Activated CD8-positive, alpha-beta memory T cell treated with anti-CD3 and anti-CD28 coated beads for 48 hours (primary cell): ENCODE measurements at places on chromosomes 3 and 15.

DNA sequence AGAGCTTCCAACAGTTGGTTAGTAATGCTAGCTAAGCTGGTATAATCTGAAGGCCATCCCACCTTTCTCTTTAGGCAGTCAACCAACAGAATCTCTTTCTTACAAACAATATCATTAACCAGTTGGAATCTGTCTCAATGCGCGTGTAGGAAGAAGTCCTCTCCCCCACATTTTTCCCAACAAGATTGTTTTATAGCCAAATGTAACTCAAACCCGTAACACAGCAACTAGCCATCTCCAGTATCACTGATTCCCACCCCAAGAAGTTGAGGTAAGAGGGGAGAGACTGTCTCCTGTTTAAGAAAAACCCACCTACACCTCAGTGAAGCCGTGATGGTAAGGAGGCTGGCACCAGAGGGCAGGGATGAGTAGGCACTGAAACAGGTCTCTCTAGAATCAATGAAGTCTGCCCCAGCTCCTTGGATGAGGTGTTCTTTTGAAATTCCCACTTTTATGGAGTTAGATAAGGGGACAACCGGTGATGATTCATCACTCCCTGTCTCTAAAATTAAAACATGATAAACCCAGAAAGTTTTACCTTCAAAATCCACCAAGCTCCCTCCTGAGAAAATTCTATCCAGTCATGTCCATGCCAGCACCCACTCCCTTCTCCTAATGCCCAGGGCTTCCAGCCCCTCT is 30.9 kb downstream of the CDC25A start:
- DNase-seq, result no peak

GRCh38 chr15:85547386-85547785 is 167.0 kb downstream of the AKAP13 start:
- no peak for DNase-seq

DNA sequence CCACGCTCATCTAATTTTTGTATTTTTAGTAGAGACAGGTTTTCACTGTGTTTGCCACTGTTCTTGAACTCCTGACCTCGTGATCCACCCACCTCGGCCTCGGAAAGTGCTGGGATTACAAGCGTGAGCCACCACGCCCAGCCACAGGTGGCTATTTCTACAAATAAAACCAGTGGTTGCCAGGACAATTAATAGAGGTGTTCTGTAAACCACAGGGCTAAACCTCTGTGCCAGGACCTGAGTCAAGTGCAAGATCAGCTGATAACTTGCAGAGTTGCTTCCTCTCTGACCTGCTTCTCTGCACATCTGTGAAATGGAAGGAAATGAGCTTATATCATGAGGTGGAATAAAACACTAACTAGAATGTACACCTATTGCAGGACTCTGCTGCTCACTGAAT is 72.8 kb downstream of the CD200R1L start:
- DNase-seq, result no peak

- DNase-seq, result no peak
These were observed 92.6 kb upstream of the PLSCR4 start for GRCh38 chr3:146343551-146343950.

GRCh38 chr15:78944669-78945407 is at the start of gene CTSH:
TSS of gene CTSH (minus strand) at chr15:78945046. CDS start at chr15:78944981, 65 bp downstream.
- DNase-seq, result peak; percentile 17

DNA sequence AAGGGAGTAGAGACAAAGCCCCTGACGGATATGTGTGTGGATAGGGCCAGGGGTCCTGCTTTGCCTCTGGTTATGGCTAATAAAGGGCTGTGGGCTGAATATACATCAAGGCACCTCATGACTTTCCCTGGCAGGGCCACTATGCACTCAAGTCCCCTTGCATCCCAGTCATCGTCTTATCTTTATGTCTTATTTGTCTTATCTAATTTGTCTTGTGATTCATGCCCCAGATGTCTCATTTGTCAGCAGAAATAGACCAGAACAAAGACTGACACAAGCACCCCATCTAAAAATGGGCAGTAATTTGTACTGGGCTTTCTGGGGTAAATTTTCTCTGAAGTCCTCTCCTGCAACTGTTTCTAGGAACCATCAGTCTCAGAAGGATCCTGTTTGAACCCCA is 68.6 kb downstream of the ITGA11 start:
- no peak for DNase-seq

- no peak for DNase-seq
These were observed 14.1 kb downstream of the RNF123 start for GRCh38 chr3:49703443-49703927.

- no peak for DNase-seq
These were observed 293.1 kb upstream of the CHRM5 start for GRCh38 chr15:33675246-33675645.

DNA sequence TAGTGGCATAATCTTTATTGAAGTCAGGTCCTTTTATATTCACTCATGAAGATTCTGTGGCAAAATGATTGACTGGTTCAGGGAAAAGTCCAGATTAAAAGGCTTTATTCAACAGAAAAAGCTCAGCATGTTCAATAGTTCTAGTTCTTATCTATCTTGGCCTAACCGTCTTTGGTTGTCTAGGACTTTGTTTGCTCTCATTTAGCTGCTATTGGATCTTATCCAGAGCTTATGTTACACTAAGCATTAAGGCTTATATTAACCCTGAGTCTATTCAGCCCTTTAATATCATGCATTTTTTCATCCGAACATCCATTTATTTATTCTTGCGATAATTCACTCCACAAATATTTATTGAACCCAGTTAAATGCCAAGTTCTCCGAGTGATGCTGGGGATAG is 601.0 kb upstream of the SGO1 start:
- no peak for DNase-seq

GRCh38 chr3:59006634-59007517 is 42.9 kb downstream of the CFAP20DC start:
- DNase-seq, result no peak

- no peak for DNase-seq
These were observed 233.0 kb downstream of the EPHA3 start for GRCh38 chr3:89340408-89340807.

DNA sequence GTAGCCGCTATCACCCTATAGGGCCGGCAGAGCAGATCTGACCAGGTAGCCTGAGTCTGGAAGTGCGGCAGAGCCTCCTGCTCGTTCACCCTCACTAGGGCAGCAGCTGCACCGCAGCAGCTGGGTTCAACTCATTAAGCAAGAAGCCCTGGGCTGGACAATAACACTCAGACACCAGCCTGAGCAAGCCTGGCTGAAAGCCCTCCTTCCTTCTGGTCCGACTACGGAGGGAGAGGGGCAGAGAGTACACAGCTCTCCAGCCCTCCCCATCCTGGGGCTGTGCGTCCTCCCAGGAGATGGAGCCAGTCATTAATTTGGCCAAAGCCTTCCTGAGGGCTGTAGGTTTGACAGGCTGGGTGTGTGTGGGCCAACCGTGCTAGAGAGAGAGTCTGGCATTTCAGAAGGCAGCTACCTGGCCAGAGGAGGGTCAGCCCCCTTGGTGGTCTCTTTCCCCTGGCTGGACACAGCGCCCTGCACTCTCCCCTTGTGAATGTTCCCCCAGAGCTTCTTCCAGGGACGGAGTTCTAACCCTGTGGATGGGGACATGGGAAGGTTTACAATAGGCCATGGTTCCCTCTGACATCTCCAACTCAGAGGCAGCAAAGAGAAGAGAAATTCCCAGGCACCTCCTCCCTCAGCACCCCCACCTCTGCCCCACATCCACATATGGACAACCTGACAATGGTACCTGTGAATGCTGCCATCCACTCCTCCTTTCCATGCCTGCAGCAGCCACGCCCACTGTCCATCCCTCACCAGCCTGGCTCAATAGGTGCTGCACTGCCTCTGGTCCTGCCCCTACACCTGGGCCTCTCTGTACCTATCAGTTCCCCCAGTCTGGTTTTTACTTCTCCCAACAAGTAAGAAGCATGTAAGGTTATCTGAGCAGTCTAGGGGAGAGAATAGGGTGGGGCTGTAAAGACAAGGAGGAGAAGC is 6.5 kb downstream of the CHRNB4 start:
- no peak for DNase-seq

- DNase-seq, result no peak
These were observed 334.0 kb downstream of the SOX2 start for GRCh38 chr3:182045736-182046135.

GRCh38 chr3:82423268-82424030 is 662.0 kb upstream of the GBE1 start:
- DNase-seq, result no peak

GRCh38 chr15:49622561-49622960 is 1.7 kb downstream of the DTWD1 start:
- no peak for DNase-seq

- no peak for DNase-seq
These were observed 51.3 kb downstream of the HOMER2 start for GRCh38 chr15:82901114-82901805.

GRCh38 chr3:119631516-119631915 is 28.9 kb downstream of the POPDC2 start:
- DNase-seq, result no peak

GRCh38 chr3:124995460-124995994 is 60.3 kb downstream of the HEG1 start:
- DNase-seq, result no peak

DNA sequence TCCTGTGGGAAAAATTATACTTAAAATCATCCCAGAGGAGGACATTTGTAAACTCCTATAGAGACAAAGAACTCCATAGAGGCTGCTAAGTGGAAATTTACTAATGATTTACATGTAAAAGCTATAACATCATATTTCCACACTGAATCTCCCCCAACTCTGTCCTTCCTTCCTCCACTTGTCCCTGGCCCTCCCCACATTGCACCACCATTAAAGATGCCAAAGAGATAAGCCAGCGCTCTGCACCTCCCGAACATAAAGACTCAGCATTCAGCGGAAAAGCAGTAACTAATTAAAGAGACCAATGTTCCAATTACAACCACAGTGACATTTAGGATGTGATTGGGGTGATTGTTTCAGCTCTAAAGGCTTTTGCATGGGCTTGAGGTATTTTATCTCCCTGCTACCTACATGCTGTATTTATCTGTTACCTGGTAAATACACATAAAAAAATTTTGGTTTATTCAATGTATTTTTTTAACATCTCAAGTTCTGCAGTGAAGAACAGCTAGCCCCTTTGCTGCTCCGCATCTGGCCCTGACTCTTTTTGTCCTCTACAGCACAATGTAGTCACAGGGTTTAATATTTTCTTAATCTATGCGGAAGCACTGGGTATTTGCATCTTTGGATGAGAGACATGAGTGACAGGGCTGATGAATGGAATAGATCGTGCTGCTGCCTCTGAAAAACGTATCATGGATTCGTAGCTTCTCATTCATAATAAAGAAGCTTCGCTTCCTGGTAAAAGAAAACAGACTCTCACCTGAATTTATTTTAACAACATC is 35.3 kb upstream of the B3GNT5 start:
- no peak for DNase-seq

DNA sequence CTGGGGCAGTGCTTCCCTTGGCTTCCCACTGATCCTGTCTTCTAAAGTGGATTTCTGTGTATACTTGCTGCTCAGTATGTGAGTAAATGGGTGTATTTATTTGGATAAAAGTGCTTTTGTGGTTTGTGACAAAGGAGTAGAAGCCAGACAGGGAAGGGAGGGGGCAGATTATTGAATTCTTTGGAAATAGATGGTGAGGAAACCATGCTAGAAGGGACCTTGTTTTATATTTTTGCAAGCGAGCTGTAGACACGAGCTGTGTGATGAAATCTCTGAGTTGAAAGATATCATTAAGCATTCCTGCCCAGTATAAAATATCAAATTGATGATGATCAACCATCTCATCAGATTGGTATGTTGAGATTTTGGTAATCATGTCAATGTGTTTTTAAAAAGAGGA is 68.9 kb downstream of the DUT start:
- no peak for DNase-seq

DNA sequence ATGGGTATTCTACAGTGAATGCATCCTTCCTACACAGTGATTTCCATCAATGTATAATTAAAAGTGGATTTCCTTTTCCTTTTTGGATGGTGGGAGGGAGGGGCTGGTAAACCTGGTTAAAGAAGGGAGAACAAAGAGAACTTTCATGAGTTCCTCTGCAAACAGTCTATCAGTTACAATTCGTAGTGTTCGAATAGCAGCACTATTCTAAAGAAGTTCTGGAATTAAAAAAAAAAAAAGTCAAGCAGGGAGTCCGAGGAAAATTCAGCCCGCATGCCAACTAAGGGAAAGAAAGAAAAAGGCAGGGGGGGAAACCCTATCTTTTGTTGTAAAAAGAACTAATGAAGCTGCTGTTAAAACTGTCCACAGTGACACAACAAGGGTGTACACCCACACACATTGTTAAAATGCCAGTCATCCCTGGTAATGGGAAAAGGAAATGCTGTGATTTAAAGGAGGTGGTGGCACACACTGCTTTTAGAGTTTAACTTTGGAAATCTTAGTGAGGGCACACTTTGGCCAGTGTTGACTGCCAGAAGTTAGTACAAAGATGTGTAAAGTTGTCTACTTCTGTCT is 521.2 kb downstream of the ZIC1 start:
- no peak for DNase-seq

- DNase-seq, result no peak
These were observed 88.7 kb downstream of the LIPC start for GRCh38 chr15:58520464-58520863.

DNA sequence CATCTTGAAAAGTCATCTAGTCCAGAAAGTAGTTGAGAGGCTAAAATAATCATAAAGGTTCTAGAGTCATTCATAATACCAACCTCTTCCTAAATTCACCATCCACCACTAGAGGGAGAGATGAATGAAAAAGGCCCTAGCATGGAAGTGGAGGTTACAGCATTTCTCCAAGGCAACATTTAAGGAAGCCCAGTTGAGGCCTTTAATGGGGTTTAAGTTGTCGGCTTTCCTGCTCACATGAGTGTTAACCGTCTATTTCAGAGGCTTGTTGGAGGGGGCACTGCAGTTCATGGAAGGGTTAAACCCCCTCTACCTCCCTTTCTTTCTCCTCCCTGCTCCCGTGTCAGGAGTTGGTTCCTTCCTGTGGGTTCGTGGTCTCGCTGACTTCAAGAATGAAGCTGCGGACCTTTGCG is 3.8 kb upstream of the SLCO3A1 start:
- DNase-seq, result no peak

- DNase-seq, result no peak
These were observed 4.0 kb downstream of the LAMP3 start for GRCh38 chr3:183158551-183159006.

- DNase-seq, result no peak
These were observed 62.1 kb upstream of the WNT5A start for GRCh38 chr3:55549177-55549576.

- DNase-seq, result no peak
These were observed 112.8 kb upstream of the MEF2A start for GRCh38 chr15:99452728-99453636.

DNA sequence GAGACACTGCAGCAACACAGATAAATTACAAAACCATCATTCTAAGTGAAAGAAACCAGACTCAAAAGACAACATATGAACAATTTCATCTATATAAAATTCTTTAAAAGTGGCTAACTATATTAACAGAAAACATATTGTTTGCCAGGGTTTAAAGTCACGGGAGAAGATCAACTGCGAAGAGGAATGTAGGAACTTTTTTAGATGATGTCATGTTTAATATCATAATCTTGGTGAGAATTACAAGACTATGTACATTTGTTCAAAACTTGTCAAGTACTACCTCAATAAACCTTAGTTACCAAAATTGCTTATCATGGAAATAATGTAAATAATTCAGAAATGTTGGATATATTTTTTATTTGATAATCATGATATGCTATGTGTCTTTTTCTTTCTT is 395.1 kb upstream of the PLSCR5 start:
- DNase-seq, result no peak

- DNase-seq, result no peak
These were observed 81.8 kb downstream of the WWTR1 start for GRCh38 chr3:149575961-149576564.
